ENCODE measurements at places on chromosomes 12 and 14.
A peak's percentile ranks its signal among the peaks of the same experiment; 100 is the strongest.

- DNase-seq = no peak
Observed at GRCh38 chr14:89957791-89958190, 2.1 kb downstream of the TDP1 start.

GRCh38 chr12:10615532-10615931 lies 2.1 kb upstream of the MAGOHB start:
- DNase-seq = no peak

DNA sequence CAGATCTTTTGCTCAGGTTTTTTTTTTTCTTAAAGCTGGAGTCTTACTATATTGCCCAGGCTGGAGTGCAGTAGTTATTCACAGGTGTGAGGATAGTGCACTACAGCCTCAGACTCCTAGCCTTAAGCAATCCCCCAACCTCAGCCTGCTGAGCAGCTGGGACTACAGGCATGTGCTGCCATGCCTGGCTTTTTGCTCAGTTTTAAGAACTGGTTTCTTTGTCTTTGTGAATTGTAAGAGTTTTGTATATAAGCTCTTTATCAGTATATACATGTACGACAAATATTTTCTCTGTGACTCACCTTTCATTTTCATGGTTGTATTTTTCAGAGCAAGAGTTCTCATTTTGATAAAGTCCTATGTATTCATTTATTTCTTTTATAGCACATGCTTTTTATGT lies 33.3 kb upstream of the C2CD5 start:
- DNase-seq = no peak

DNA sequence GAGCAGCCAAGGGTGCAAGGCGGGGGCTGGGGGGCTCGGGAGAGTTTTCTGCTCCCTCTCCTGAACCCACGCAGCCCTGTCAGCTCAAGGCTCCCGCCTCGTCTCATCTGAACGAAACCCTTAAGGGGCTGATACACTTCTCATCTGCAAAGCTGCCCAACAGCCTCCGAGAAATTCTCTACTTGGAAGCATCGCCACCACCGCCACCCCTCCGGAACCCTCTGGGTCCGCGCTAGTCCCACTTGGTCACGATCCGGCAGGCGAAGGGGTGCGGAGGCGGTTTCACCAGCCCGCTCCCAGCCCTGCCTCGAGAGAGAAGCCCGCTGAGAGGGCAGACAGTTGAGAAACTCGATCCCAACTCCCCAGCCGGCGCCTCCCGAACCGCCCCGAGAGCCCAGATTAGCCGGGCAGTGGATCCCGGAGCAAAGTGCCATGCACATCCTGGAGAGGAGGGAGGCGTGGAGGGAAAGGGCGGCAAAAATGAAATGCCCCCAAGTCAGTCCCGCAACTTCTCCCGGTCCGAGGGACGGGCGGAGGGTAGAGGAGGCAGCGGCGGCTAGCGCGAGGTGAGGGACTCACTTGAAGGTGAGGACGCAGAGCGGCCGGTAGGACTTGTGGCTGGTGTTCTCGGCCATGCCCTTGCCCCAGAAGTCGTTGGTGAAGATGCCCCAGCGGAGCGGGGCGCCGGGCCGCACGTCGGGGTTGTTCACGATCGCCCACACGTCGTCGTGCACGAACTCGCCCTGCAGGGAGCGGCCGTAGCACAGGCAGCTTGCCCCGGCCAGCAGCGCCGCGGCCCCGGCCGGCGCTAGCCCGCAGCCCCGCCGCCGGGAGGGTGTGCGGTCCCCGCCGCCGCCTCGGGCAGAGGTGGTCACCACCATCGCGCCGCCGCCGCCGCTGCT lies 620 bp downstream of the TMTC1 start:
- peak; percentile 69 for DNase-seq

- DNase-seq = peak; percentile 92
Observed at GRCh38 chr12:109736552-109737108, 23.0 kb downstream of the FAM222A start.

- DNase-seq = peak; percentile 29
Observed at GRCh38 chr12:69553628-69554248, 31.5 kb upstream of the CCT2 start.

GRCh38 chr12:5172886-5173285 lies 129.2 kb downstream of the KCNA5 start:
- no peak for DNase-seq

- no peak for DNase-seq
Observed at GRCh38 chr12:71222436-71222835, 64.6 kb upstream of the TSPAN8 start.

GRCh38 chr12:98402091-98402490 lies 113.3 kb upstream of the TMPO start:
- no peak for DNase-seq

GRCh38 chr12:9634969-9635754 lies 27.4 kb upstream of the KLRB1 start:
- no peak for DNase-seq

- no peak for DNase-seq
Observed at GRCh38 chr12:68163560-68164081, 4.1 kb upstream of the IFNG start.

GRCh38 chr12:27344246-27344645 lies 11.6 kb downstream of the BMAL2 start:
- DNase-seq = no peak

GRCh38 chr14:84323978-84324377 lies 1206.0 kb upstream of the FLRT2 start:
- no peak for DNase-seq

DNA sequence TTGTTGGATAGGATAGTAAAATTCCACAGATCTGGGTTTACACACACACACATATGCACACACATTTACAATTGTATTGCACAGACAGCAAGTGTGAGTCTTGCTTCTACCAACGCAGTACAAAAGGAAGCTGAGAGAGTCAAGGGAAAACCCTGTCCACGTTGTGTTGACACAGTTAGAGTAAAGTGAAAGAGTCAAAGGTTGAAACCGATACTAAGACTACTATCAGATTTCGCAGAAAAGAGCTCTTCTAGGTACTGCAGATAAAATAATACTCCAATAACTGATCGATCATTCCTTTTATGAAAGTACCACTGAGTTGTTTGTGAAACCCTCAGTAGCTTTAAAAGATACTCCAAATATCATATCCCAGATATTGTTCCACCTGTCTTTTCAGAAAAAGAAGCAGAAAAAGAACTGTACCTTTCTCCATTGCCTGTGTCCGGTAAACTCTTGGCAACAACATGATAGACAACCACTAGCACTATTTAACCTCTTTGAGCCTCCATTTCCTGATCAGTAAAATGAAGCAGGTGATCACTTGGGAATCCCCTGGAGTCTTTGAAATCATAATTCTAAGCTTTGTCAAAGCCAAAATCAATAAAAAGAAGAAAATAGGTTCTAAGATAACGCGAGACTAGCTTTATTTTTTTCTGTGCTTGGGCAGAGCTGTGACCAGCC lies 224.6 kb upstream of the FOXN3 start:
- DNase-seq = no peak

GRCh38 chr12:110935588-110935987 lies 15.2 kb upstream of the MYL2 start:
- DNase-seq = no peak

DNA sequence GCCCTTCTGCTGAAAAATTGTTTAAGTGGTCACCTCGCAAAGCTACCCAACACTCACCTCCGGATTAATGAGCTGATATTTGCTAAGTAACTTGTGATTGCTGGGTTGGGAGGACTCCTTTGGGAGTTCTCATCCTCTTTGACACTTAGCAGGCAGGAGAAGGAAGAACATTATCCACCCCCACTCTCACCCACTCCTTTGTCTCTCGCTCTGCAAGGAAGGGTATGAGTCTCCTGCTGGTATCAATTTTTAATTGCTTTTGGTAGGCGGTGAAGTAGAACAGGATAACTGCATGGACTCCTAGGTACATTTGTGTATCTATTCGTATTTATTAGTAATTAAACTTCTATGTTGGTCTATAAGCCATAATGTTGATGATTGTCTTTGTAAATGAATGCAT lies 6.9 kb upstream of the ABHD12B start:
- no peak for DNase-seq

DNA sequence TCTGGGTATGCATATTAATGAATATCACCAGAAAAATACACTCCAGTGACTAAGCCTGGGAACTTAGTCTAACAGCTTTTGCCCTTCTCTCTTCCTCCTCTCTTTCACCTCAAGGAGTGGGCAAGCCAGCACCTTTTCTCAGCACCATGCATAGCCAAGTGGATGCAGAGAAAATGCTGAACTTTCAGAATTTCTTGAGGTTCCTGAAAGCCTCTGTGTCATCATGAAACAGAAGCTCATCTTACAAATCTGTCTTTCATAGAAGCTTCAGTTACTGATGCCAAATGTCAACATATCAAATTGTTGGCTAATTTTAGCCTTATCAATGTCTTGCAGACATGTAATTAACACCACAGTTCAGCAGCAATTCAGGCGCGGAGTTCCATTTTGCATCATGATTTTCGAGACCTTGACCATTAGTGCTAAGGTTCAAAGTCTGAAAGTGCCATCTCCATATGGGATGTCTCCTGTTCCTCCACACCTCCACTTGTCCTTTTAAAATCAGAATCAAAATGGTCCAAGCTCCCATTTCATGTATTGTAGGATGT lies 51.1 kb upstream of the RPH3A start:
- DNase-seq = no peak
